ENCODE measurements at places on chromosomes 2 and 18. TPM values are rescaled to one million over a fixed set of nuclear protein-coding genes. Genes with fewer than 3 reads are reported as not detected.
A peak's percentile ranks its signal among the peaks of the same experiment; 100 is the strongest.

GRCh38 chr18:65610939-65611338 is 139.9 kb upstream of the CDH7 start:
- peak; percentile 88 for DNase-seq

- DNase-seq: no peak
Observed at GRCh38 chr2:68103709-68104055, 40.9 kb upstream of the C1D start.

- no peak for DNase-seq
Observed at GRCh38 chr2:96326564-96326963, 1.4 kb downstream of the ITPRIPL1 start.

DNA sequence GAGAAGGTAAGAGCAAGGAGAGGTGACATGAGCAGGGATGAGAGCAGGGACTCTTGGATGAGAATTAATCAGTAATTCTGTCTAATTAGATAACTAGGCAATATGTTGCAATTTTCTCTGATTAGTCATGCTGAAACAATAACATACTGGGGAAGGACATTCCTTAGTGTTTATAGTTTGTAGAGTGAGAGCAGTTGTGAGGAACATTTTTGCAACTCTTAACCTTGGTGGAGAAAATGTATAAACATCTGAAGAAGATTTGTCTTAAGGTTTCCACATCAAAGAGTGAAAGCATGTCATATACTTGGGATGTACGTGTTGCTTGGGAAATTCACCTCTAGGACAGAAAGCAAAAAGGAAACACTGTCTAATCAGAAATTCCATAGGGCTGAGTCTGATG is 955.4 kb upstream of the FANCL start:
- DNase-seq: no peak

DNA sequence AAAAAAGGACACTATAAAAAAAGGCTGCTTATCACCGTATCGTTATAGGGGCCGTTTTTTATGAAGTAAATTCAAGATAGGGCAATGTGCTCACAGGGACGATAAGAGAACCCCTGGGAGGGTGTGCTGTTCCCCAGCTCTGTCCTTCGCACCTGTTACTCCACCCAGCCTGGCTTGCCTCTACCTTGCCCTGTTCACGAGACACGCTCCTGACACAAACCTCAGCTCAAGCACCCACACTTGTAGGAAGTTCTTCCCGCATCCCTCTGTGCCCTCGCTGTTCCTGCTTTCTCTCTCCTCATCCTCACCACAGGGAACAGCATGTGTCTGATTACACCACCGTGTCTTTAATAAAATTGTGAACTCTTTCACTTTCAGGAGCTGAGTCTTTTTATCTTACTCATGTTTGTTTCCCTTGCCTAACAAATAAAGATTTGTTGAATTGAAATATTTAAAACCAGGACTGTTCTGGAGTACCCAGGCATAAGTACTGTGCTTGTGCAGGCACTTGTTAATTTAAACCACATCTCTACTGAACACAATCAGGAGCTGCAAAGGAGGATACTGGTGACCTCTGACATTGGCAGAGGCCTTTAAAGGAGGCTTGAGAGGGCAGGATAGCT is 26.0 kb upstream of the KIDINS220 start:
- DNase-seq: no peak

DNA sequence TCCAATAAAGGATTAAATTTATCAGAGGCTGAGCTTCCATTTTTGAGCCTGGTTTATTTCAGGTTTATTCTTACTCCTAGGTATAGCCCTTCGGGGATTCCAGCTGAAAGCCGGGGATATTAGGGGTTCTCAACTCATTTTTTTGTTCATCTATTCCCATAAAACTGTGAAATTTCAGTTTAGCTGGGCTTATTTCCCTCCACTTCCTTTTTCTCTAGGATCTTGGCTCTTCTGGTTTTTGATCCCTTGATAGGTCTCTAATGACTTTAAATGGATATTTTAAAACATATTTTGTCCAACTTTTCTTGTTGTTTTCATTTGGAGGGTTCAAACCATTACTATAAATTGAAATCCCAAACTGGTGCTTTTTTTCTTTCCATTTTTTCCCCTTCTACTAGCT is 23.6 kb upstream of the ZNF512 start:
- DNase-seq: no peak

- DNase-seq: peak; percentile 90
Observed at GRCh38 chr2:200509612-200510433, at the start of gene KCTD18. TSS of gene KCTD18 (minus strand) at chr2:200510068. CDS start at chr2:200507016, 3,052 bp downstream.

GRCh38 chr2:198096002-198096401 is 291.6 kb downstream of the PLCL1 start:
- no peak for DNase-seq

GRCh38 chr2:124683536-124684428 is 658.7 kb downstream of the CNTNAP5 start:
- DNase-seq: no peak

GRCh38 chr2:54677476-54678265 is 45.8 kb upstream of the EML6 start:
- DNase-seq: no peak

Gene SERPINB10
- total RNA-seq: not detected

Gene PID1
- 4.0 TPM for total RNA-seq

Gene LYPD1
- total RNA-seq: 4.2 TPM

Gene SERPINB12
- not detected for total RNA-seq

Gene TTLL4
- total RNA-seq: 86.9 TPM

Gene ITGA4
- total RNA-seq: 2.4 TPM

Gene PROM2
- 2.2 TPM for total RNA-seq
